Ovary (tissue), 10 donors: ENCODE measurements at places on chromosomes 3 and 15. TPM values are rescaled to one million over a fixed set of nuclear protein-coding genes. Genes with fewer than 3 reads are reported as not detected.

Gene CMTM8
- 2.5 TPM for polyA plus RNA-seq

Gene KBTBD13
- polyA plus RNA-seq: 0.10 TPM

Gene CDCP1
- 1.4 TPM for polyA plus RNA-seq

Gene SENP7
- polyA plus RNA-seq: 25.9 TPM

Gene ADGRG7
- polyA plus RNA-seq: not detected
